A549 treated with AZD2906 at 1 μM for 4 hours (cell line): ENCODE measurements at places on chromosomes 12 and 14. TPM values are rescaled to one million over a fixed set of nuclear protein-coding genes. Genes with fewer than 3 reads are reported as not detected.

SIRT4 gene
- total RNA-seq = 0.41 to 0.98 TPM (median 0.71 TPM) in 5 replicates

KLRK1 gene
- total RNA-seq = 0.18 TPM in 1 of 5 replicates, not detected in the others

SLC2A14 gene
- total RNA-seq = 0.78 to 1.1 TPM (median 0.93 TPM) in 5 replicates

SERPINA10 gene
- not detected in 5 replicates for total RNA-seq

NDUFA12 gene
- total RNA-seq = 133 to 148 TPM (median 139 TPM) in 5 replicates

IQSEC3 gene
- total RNA-seq = 0.02 to 0.16 TPM (median 0.05 TPM) in 5 replicates

TIGAR gene
- total RNA-seq = 33.6 to 40.4 TPM (median 39.3 TPM) in 5 replicates

KRT77 gene
- not detected in 5 replicates for total RNA-seq

DPPA3 gene
- total RNA-seq = not detected in 5 replicates

COX8C gene
- not detected in 5 replicates for total RNA-seq

ESPL1 gene
- 15.3 to 20.4 TPM (median 18.2 TPM) in 5 replicates for total RNA-seq

OR6C3 gene
- total RNA-seq = not detected in 5 replicates

TBX3 gene
- total RNA-seq = 44.8 to 54.4 TPM (median 51.9 TPM) in 5 replicates

RNFT2 gene
- 1.5 to 2.7 TPM (median 2.0 TPM) in 5 replicates for total RNA-seq

KRT72 gene
- 0.05 TPM in 1 of 5 replicates, not detected in the others for total RNA-seq

LTB4R gene
- total RNA-seq = 3.1 to 6.1 TPM (median 5.2 TPM) in 5 replicates

DIO2 gene
- total RNA-seq = 1.5 to 2.5 TPM (median 1.7 TPM) in 5 replicates

P3H3 gene
- total RNA-seq = 22.2 to 28.3 TPM (median 26.4 TPM) in 5 replicates

HVCN1 gene
- total RNA-seq = 0.40 to 0.86 TPM (median 0.72 TPM) in 5 replicates

IFNG-AS1 gene
- total RNA-seq = not detected in 5 replicates

GNPNAT1 gene
- total RNA-seq = 42.8 to 48.9 TPM (median 46.4 TPM) in 5 replicates

CLMN gene
- 4.8 to 8.1 TPM (median 6.9 TPM) in 5 replicates for total RNA-seq

RASSF8 gene
- total RNA-seq = 6.9 to 11.3 TPM (median 9.1 TPM) in 5 replicates

ZNF891 gene
- 0.23 to 0.35 TPM (median 0.32 TPM) in 5 replicates for total RNA-seq

HOTAIR gene
- 0.06 to 0.29 TPM (median 0.12 TPM) in 5 replicates for total RNA-seq

ASCL1 gene
- total RNA-seq = not detected in 5 replicates

ADAM21 gene
- total RNA-seq = 0.02 to 0.03 TPM in 2 of 5 replicates, not detected in the others

CLEC2A gene
- total RNA-seq = not detected in 5 replicates

ATF1 gene
- 37.5 to 44.0 TPM (median 40.3 TPM) in 5 replicates for total RNA-seq
